ENCODE measurements at places on chromosomes 5 and 9.

DNA sequence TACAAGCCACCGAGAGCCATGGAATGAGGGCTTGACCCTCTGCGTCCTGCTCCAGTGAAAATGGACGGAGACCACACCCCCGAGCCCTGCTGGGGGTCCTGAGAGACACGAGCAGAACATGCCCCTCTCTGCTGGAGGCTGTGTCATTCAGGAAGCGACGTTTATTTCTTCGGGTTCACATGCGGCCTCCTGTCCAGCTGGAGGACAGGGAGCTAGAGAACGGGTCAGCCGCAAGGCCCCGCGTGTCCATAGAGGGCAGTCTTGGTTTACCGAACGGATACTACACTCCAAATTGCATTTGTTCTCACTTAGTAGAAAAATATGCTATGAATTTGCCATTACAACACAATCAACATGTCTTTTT lies 36.1 kb downstream of the MRPL36 start:
- peaks cover 19% of the 10 kb centered on the region for H3K27me3 ChIP-seq
- H3K36me3 ChIP-seq, result no peaks in the 10 kb centered on the region
- H3K27ac ChIP-seq, result no peak overlapping the region
- DNase-seq, result peak; percentile 63
- no peaks in the 10 kb centered on the region for H3K4me1 ChIP-seq

GRCh38 chr9:27367921-27368315 lies 71.0 kb upstream of the EQTN start:
- H3K4me1 ChIP-seq, result peaks cover 25% of the 10 kb centered on the region
- no peaks in the 10 kb centered on the region for H3K27me3 ChIP-seq
- H3K36me3 ChIP-seq, result no peaks in the 10 kb centered on the region
- no peak overlapping the region for H3K4me3 ChIP-seq

GRCh38 chr9:90061187-90061586 lies 456.4 kb downstream of the GADD45G start:
- DNase-seq, result no peak
- no peak overlapping the region for H3K27ac ChIP-seq
- H3K4me3 ChIP-seq, result no peak overlapping the region
- H3K4me1 ChIP-seq, result no peaks in the 10 kb centered on the region
- no peaks in the 10 kb centered on the region for H3K27me3 ChIP-seq

- no peak overlapping the region for H3K27ac ChIP-seq
- no peak for DNase-seq
- no peak overlapping the region for H3K4me3 ChIP-seq
- H3K4me1 ChIP-seq, result peaks cover 9% of the 10 kb centered on the region
- H3K27me3 ChIP-seq, result no peaks in the 10 kb centered on the region
Measured at GRCh38 chr5:157828105-157828943, 30.6 kb downstream of the CLINT1 start.

DNA sequence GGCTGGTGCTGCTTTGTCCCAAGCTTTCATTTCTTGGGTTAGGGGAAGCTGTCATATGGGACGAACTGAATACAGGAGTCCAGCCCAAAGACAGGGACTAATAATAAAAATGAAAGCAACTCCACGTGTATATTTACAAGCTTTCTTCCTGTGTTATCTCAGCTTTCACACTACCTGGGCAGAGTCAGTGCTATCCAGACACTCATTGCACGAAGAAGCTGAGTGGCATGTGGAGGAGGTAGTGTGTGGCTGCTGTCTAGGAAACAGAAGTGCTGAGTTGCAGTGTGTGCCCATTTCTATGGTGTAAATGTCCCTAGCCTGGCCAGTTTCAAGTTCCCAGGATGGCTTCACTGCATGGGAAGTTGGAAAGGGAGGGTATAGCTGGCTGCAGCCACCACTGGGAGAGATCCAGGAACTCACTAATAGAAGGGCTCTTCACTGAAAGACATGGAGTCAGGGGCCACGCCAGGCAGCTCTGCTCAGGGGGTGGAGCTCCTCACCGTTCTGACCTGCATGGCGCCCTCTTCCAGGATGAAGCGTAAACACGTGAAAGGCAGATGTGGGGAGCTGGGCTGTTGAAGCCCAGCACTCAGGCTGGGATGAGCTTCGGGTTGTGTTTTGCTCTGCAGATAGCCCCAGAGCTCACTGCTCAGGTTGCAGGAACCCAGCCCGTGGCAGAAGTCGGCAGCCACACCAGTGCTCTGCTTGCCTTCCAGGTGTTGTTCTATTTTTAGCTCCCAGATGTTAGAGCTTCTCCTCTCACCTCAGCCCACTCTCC lies 116.9 kb downstream of the IRX2 start:
- H3K27ac ChIP-seq, result no peak overlapping the region
- H3K27me3 ChIP-seq, result peaks cover 58% of the 10 kb centered on the region
- peak; percentile 7 for DNase-seq

DNA sequence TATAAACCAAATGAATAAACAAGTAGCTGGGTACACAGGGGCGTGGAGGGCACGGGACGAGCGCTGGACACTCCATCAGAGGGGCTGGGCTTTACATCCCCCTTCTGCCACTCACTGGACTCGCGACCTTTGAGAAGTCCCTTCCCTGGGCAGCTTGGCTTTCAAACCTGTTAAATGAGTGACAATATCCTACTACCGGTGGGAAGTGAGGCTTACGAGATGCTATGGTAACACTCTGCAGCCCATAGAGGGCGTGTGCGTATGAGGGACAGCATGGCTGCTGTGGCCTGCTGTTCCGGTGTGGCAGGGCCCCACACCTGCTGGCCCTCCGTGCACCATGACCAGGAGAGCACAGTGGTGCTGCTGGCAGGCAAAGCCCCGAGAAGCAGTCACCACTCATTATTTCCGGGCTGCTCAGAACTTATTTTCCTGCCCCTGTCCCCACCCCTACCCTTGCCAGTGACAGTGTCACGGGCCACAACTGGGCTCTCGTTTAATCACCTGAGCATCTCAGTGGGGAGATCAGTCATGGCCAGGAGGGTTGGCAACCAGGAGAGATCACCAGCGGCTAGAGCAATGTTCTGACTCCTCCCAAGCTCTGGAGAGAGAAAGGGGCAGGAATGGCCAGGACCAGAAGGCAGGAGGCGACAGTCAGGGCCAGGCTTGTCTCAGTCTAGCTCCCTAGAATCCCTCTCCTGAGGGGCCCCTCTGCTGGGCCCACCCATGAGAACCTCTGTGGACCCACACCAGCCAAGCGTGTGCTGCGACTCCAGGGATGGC lies 10.5 kb downstream of the CLTB start:
- peaks cover 25% of the 10 kb centered on the region for H3K4me1 ChIP-seq
- no peaks in the 10 kb centered on the region for H3K27me3 ChIP-seq
- H3K4me3 ChIP-seq, result no peak overlapping the region
- no peak for DNase-seq
- H3K27ac ChIP-seq, result no peak overlapping the region

Measured in RWPE2 (cell line).